ENCODE measurements at places on chromosomes 4 and X.

DNA sequence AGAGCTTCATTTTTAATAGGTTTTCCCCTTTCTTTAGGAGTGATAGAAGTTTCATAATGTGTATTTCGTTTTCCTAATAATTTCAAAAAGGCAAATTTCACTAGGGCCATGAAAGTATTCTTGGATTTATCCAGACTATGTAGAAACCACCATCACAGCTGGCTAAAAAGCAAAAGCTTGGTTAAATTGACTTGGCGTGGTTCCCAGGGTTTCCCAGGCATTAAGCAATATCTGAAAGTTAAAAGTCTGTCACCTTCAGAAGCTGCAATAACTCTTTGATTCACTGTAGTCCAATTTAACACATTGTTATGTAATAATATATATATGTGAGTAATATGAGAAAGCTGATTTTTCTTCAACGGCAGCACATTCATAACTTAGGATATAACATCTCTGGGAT is 38.3 kb downstream of the NDNF start:
- no peak for DNase-seq

- no peak for DNase-seq
These were observed 64.6 kb downstream of the ANAPC4 start for GRCh38 chr4:25441519-25442117.

DNA sequence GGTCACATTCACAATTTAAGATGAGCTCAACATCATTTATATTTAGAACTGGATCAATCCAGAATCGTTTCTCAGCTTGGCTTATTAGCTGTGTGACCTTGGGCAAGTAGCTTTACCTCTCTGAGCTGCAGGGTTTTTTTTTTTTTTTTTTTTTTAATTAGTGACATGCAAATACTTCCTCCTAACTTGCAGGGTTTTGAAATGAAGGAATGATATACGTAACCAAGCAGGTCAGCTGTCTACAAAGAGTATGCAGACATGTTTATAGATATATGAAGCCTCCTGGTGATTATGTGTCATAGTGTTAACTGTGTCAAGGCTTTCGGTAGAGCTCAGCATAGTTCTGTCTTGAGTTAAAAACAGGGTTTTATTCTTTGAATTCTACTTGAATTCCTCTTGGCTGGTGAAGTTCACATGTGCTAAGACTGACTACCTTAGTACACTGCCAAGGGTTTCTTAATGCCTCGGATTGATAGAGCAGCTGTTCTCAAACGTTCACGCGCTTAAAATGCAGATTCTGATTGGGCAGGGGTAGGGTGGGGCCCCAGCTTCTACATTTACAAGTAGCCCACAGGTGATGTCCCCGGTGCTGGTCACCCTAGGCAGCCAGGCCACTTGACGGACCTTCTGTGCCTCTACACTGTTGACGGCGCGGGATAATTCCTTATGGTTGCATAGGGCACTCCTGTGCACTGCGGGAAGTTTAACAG is 654 bp upstream of the STS start:
- no peak for DNase-seq

GRCh38 chr4:44186096-44186849 is 262.3 kb downstream of the KCTD8 start:
- no peak for DNase-seq

DNA sequence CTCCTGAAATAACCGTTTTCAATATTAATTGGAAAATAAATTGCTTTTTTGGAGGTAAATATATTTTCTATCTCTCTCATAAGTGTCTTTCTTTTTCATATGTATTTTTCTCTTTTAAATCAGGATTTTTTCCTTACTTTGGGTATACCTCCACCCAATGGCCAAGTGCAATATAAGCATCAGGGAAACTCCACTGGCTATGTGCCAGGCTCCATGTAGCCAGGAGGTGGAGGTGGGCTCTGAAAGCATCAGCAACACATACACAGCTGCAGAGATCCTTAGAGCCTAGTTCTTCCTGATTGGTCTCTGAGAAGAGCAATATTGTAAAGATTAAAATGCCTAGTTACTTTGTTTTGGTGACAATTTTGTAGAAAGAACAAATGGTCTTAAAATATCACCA is 3.4 kb downstream of the GABRA2 start:
- DNase-seq = no peak
